Mesothelial cell of epicardium (in vitro differentiated cells): ENCODE measurements at places on chromosomes 1 and 21. TPM values are rescaled to one million over a fixed set of nuclear protein-coding genes. Genes with fewer than 3 reads are reported as not detected.

NOTCH2NLA gene
- total RNA-seq, result 71.2 to 79.3 TPM (median 72.8 TPM) in 3 replicates

AGT gene
- 1.1 to 1.9 TPM (median 1.5 TPM) in 3 replicates for total RNA-seq

CDC7 gene
- 16.3 to 18.8 TPM (median 16.6 TPM) in 3 replicates for total RNA-seq

PTPRC gene
- total RNA-seq, result not detected in 3 replicates

ESRRG gene
- 11.0 to 12.7 TPM (median 11.9 TPM) in 3 replicates for total RNA-seq

IRF6 gene
- total RNA-seq, result 38.1 to 43.1 TPM (median 39.9 TPM) in 3 replicates

PRMT2 gene
- total RNA-seq, result 80.0 to 85.5 TPM (median 84.4 TPM) in 3 replicates

PODN gene
- total RNA-seq, result 4.5 to 4.6 TPM (median 4.6 TPM) in 3 replicates
